OCI-LY7 (cell line): ENCODE measurements at places on chromosomes 16 and 17. TPM values are rescaled to one million over a fixed set of nuclear protein-coding genes. Genes with fewer than 3 reads are reported as not detected.
A peak's percentile ranks its signal among the peaks of the same experiment; 100 is the strongest.

DNA sequence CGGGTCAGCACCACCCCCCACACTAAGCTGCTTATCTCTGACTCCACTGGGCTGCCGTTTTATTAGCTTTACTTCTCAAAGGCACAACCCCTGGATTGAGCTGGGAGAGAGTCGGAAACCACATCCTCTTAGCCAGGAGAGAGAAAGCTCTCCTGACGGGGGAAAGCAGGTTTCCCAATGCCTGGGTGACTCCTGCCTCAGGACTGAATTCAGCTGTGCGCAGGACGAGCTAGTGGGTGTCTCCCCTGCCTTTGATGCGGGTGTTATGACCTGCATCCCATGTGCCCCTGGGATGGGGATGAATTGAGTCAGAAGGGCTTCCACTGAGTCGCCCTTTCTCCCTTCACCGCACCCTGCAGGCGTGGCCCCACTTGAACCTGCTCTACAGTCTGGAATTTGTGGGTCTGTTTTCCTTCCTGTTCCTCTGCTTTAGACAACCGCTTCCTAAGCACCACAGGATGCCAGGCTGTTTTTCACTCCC, 819.2 kb upstream of the EEF2KMT start:
- DNase-seq = no peak

DNA sequence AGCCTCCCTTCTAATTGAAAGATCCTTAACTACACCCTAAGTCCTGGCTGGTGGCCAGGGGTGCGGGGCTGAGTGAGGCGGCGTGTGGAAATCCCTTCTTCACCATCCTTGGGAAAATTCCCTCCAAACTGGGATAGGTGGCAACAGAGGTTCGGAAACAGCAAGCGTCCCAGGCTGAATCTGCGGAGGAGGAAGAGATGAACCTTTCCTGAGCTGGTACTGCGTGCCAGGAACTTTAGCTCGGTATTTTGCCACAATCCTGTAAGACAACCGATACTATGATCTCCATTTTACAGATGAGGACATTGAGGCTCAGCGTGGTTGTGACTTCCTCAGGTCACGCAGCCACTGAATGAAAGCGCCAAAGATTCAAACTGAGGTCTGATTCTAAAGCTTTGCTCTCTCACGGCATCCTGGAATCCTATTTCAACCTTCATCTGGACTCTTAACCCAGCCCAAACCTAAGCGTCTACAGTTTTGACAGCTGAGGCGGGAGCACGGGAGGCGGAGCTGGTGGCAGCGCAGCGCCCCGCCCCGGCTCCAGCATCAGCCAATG, 583 bp upstream of the CYLD start:
- DNase-seq = no peak

GRCh38 chr17:14427900-14428647, 127.2 kb downstream of the HS3ST3B1 start:
- DNase-seq = peak; percentile 92

DNA sequence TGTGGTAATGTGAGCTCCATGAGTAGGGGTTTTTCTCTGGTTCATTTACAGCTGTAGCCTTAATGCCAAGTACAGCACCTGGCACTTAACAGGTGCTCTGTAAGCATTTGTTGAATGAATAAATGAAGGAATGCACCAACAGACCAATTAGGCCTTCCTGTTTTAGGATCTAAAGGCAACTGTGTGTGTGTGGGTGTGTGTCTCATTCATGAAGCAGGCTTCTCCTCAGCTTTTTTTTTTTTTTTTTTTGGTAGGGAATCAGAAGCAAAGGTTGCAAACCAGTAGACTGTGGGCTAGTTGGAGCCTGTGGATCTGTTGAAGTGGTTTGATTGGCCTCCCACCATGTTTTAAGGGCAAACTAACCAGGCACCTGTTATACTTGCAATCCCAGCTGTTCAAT, 48.1 kb downstream of the HS3ST2 start:
- no peak for DNase-seq

KLHL10 gene
- not detected in 2 replicates for total RNA-seq

- peak; percentile 95 for DNase-seq
These were observed 41.1 kb upstream of the KLHDC4 start for GRCh38 chr16:87806641-87807546.

DNA sequence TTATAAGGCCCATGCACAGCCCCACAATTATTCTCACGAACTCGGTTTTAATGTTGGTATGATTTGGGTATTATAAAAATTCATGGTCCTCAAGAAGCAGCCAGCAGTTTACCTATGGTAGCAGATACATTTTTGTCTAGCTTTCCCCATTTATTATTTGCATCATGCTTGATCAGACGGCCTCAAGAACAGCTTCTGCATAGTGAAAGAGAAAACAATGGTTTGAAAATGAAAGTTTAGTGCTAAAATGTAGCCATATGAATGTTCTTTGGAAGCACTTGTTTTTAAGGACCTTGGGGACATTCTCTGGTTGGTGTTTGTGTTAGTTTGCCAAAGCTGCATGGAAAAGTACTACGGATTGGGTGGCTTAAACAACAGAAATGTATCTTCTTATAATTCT, 72.4 kb upstream of the CPHXL start:
- DNase-seq = no peak

GRCh38 chr16:60608971-60609370, 1427.3 kb downstream of the CDH8 start:
- no peak for DNase-seq

GRCh38 chr17:1134634-1135324, 45.0 kb downstream of the ABR start:
- DNase-seq = no peak

TUBD1 gene
- 13.0 and 13.2 TPM in 2 replicates for total RNA-seq

GRCh38 chr16:27439271-27440018, 37.5 kb downstream of the IL21R start:
- no peak for DNase-seq

DNA sequence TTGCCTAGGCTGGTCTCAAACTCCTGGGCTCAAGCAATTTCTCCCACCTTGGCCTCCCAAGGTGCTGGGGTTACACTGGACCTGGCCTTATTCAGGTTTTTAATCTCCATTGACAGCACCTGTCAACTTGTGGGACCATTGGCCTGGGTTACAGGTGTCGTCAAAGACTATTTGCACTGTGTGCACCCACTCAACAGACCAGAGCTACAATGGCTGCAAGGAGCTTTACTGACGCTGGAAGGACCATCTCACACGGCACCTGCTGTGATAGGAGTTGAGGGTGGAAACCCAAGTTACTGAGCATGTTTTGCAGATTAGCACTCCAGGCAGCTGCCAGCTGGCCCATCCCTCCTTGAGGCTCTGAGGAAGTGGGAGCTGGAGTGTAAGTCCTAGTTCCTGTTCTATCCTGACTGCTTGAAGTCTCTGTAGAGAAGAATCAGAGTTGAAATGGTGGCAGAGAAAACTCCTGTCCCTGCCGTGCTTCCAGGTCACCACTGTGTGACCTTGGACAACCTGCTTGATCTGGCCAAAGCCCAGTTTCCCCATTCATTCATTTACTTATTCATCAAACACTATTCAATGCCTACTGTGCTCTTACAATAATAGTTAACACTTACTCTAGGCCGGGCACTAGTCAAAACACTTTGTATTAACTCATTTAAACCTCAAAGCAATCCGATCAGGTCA, 42.4 kb upstream of the LONP2 start:
- no peak for DNase-seq

DNA sequence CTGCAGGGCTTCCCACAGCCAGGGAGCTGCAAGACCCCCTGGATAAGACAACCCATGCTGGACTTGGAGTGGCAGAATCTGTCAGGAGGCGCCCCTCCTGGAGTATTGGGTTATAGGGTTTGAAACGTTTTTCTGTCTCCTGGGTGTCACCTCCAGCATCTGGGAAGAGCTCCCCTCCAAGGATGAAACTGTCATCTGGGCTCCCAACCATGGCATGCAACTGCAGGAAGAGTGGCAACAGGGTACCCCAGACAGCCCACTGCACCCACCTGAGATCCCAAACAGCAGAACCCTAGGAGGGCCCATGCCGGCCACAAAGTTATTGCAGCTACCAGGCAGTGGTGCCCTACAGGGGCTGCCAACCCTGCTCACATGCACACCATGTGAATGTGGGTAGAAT, 636 bp upstream of the GSG1L start:
- no peak for DNase-seq

GRCh38 chr17:68955181-68955841, at the start of gene ABCA8:
Gene ABCA8 (minus strand): TSS chr17:68955392. CDS start chr17:68942034, 13,358 bp downstream.
- no peak for DNase-seq

- no peak for DNase-seq
These were observed 48.5 kb upstream of the HS3ST2 start for GRCh38 chr16:22765479-22765878.

FZD2 gene
- total RNA-seq = 9.2 and 10.9 TPM in 2 replicates

GRCh38 chr17:40678902-40679522, 14.0 kb upstream of the KRT222 start:
- no peak for DNase-seq

TCAP gene
- total RNA-seq = 2.7 TPM in 2 replicates

IL34 gene
- total RNA-seq = not detected in 2 replicates

CEP112 gene
- total RNA-seq = 6.9 and 9.4 TPM in 2 replicates

DNA sequence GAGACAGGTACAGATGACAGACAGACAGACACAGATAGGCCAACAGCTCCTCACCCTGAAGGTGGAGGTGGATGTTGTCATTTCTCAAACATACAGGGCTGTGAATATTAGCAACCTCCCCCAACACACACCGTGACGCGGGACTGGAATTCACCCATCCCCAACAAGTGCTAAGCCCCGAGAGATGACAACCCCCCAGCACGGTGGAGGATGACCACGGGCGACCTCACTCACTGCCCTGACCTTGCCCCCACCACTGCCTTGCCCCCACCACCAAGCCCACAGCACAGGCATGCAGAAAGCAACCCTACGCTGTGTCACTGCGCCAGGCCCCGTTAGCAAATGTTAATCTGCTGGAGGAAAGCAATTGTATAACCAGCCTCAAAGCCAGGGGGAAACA, 4.9 kb upstream of the KRT17 start:
- DNase-seq = no peak

KCNG4 gene
- total RNA-seq = not detected in 2 replicates

MYH8 gene
- total RNA-seq = not detected in 2 replicates

DNA sequence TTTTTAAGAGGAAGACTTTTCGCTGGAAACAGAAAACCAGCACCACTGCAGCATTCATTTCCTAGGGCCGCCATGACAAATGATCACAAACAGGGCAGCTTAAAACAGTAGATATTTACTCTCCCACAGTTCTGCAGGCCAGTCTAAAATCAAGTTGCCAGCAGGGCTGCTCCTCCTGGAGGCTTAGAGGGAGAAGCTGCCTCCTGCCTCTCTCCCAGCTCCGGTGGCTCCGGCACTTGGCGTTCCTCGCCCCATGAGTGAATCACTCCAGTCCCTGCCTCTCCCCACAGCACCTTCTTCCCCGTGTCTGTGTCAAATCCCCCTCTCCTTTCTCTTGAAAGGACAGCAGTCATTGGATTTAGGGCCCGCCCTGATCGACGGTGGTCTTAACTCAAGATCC, 72.1 kb downstream of the SOCS1 start:
- DNase-seq = no peak

TBC1D3E gene
- not detected in 2 replicates for total RNA-seq

GRCh38 chr17:41737680-41738023, 3.2 kb upstream of the HAP1 start:
- DNase-seq = no peak

GRCh38 chr17:83037874-83038165, 41.6 kb upstream of the METRNL start:
- no peak for DNase-seq

NXPH3 gene
- total RNA-seq = not detected in 2 replicates

CCL17 gene
- total RNA-seq = not detected in 2 replicates

CCR7 gene
- total RNA-seq = 0.48 TPM in 1 of 2 replicates, not detected in the other

HYDIN gene
- 0.63 TPM in 1 of 2 replicates, not detected in the other for total RNA-seq

- DNase-seq = no peak
These were observed 21.4 kb upstream of the IRX6 start for GRCh38 chr16:55302635-55303034.

DNA sequence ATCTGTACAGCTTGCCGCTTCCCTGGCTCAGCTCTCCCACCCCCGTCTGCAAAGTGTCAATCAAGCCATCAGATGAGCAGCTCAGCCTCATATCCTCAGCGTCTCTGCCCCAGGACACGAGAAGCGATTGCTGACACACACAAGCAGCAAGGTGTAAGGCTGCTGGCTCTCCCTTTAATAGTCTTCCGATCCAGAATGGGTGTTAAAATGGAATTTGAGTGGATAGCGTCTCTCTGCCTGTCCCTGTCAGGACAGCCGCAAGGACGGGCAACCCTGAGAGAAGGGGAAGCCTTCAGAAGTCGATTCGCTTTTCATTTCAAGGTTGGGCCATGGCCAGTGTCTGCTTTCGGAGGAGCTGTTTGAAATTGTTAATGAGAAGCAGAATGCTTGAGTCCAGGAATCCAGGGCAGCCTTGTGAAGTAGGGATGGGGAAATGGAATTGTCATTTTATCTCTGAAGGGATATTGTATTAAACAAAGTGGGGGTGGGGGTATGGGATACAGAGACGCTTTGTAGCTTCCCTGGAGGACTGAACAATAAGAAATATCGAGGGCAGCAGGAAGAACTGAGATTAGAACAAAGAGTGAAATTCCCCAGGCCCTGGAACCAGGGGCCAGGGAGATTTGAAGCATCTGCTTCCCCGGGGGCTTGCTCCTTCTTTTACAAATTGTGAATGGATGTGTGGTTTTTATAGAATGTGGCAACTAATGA, 4.7 kb upstream of the PIPOX start:
- DNase-seq = no peak

GDPD3 gene
- total RNA-seq = 5.0 and 5.2 TPM in 2 replicates

PRSS33 gene
- total RNA-seq = not detected in 2 replicates

DNA sequence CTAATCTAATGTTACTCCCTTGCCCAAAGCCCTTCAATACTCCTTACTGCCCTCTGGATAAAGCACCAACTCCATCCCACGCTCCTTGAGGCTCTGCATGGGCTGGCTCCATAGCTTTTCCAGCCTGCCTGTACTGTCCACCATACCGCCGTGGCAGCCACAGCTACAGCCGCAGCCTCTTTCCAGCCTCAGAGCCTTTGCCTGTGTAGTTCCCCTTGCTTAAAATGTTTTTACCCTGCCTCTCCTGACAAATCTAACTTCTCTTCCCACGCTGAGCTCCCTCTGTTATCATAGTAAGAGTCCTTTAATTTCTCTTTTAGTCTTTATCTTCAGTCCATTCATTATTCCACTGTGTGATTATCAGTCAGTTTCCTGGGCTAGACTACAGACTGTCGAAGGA, 22.0 kb downstream of the TEX14 start:
- no peak for DNase-seq

PPM1E gene
- 0.40 and 1.1 TPM in 2 replicates for total RNA-seq

DNA sequence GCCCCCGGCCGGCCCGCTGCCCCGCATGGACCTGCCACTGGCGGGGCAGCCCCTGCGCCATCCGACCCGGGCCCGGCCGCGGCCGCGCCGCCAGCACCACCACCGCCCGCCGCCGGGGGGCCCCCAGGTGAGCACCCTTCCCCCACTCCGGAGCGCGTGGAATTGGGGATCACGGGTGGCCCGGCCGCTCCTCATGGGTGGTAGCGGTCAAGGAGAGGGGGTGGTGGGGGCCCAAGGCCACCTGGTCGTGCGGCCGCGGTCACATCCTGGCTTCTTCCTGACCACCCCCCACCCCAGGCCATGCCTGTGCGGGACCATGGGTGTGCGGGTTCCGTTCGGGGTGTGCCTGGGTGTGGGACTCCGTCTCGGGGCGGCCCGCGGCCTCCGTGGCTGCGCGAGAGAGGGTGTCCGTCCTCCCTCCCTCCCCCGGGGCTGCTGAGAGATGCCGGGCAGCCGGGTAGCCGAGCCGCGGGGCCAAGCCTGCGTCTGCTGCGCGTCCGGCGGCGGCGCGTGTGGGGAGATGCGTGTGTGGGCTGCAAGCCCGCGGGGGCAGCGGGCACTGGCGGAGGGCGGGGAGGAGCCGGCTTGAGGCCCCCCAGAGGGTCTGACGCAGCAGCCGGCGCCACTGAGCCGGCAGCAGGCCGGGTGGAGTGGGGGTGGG, 6.8 kb downstream of the ACD start:
- DNase-seq = no peak

PRDM7 gene
- total RNA-seq = not detected in 2 replicates
